ENCODE measurements at places on chromosomes 4 and X.
A peak's percentile ranks its signal among the peaks of the same experiment; 100 is the strongest.

DNA sequence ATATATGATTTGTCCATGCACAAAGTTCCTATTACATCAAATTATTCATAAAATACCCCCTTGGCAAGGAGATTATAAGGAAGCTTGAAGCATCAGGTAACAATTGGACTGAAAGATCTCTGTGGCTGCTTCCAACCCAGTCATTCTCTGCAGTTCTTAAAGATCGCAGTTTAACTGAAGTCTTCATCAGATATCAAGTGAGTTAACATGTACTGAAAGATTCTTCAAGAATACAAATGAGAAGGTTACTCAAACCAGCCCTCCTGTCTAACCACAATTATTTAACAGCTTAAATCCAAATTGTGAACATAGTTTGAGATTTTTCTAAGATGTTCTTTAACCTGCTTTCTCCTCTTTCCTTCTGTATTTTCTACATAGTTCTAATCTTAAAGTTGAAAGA is 56.1 kb downstream of the SLC10A7 start:
- DNase-seq = no peak

- no peak for DNase-seq
Observed at GRCh38 chrX:109578916-109579315, 42.3 kb downstream of the NXT2 start.

DNA sequence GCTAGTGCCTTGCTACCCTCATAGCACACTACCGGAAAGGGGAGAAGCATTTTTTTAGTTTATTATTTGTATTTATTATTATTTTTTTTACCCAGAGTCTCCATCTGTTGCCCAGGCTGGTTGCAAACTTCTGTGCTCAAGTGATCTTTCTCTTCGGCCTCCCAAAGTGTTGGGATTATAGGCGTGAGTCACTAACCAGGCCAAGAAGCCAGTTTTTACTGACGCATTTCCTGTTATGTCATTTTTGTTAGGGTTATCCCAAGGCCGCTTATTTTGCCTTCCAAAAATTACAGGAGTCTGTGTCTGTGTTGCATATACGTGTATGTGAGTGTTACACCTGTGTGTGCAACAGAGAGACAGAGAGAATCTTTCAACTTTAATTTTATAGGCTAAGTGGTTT is 404.5 kb downstream of the GBA3 start:
- DNase-seq = peak; percentile 11

- DNase-seq = no peak
Observed at GRCh38 chr4:120864969-120865368, 57.6 kb downstream of the PRDM5 start.

DNA sequence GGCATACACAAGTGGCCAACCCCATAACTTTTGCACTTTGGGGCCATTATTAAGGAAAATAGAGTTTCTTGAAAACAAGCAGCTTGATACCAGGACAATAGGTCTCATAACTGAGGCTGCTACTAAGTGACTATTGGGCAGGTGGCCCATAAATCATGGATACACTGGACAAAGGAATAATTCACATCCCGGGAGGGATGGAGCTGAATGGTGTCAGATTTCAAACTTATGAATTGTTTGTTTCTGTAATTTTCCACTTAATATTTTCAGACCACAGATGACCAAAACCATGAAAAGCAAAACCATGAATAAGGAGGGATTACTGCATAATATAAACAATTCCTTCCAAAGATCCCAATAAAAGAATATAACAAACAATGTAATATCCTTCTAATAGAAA is 114.4 kb downstream of the WDFY3 start:
- peak; percentile 41 for DNase-seq

DNA sequence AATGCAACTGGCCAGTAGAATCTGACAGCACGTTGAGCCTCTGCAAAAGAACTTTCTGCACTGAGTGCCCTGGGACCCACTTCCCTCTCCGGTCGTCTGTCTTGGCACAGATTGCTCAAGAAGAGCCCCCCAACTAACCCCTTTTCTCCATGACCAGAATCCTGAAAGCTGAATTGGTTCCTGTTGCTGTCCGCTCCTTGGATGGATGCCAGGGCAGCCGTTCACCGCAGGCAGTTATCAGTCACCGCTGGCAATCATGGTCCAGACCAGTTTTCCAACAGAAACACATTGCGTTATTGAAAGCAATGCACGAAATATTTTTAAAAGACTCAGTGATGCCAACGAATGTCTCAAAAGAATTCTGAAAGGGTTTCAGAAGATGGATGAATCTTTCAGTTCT is 733.7 kb upstream of the FRG1 start:
- DNase-seq = no peak

- no peak for DNase-seq
Observed at GRCh38 chr4:108810087-108810486, 47.2 kb upstream of the ETNPPL start.

DNA sequence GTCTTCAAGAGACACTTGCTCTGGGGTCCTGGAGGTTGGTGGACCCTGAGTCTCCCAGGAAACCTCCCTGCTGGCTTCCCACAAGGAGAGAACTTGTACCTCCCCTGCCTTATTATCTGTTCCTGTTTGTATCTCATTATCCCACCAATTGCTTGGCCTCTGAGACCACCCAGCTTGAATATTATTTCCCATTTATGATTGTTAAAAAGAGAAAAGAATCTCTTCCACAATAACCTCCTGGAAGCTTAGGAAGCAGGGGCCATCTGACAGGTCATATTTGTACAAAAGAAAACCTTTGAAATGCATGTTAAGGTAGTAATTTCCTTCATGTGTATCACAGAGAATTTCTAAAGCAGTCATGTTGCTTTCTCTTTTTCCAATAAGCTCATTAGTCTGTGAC is 239.5 kb downstream of the FBXW7 start:
- DNase-seq = no peak

- DNase-seq = no peak
Observed at GRCh38 chr4:11843927-11844326, 415.2 kb upstream of the HS3ST1 start.

DNA sequence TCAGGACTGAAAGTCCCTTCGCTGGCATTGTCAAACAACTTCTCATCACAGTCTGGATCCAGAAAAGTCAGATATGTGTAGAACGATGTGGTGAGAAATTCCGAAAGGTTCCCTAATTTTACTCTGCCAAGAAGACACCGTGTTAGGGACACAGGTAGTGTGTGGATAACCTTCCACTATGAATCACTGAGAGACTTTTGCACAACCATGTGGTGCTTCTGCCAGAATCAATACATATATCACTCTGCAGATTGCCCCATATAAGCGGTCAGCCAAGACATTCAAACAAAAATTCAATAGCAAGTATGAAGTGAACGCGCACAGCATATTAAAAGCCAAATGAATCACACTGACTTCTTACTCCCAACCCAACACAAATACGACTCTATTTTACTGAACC is 63.8 kb downstream of the PHKA2 start:
- DNase-seq = no peak

DNA sequence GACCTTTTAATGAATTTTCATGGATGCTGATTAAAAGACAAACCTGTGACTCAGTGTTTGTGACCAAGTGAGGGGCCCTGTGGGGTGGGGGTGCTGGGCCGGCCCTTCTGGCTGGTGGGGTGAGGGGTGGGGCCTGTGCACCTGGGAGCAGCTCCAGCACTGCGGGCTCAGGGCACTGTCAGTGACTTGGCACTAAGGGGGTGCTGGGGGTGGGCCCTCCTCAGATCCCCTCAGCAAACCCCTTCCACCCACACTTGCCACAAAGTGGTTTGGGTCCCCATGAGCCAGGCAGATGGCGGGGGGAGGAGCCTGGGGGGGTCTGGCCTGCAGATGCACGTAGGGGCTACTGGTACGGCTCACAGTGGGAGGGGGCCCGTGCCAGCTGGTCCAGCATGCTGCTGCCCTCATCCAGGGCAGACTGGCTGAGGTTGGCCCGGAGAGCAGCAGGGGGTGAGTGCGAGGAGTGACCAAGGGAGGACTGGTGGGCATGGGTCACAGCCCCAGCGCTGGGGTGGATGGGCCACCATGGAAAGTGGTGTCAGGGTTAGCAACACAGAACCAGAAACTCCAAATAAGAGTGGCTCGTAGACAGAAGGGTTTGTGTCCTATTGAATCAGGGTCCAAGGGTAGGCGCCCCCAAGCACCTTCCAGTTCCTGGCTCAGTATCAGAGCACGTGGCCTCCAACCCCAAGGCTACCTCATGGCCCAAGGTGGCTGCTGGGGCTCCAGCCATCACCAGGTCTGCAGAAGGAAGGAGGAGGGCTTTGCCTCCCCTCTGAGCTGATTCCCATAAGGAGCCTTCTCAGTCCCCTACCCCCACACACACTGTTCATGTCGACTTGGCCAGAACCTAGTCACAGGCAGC is 10.1 kb downstream of the NKX1-1 start:
- no peak for DNase-seq

- DNase-seq = no peak
Observed at GRCh38 chr4:76718831-76719230, 179.1 kb downstream of the SOWAHB start.

GRCh38 chrX:17192106-17192505 is 182.9 kb upstream of the NHS start:
- DNase-seq = no peak

GRCh38 chr4:169900241-169900845 is 125.9 kb downstream of the MFAP3L start:
- DNase-seq = peak; percentile 58

GRCh38 chr4:70722199-70722791 is 531 bp downstream of the RUFY3 start:
- DNase-seq = peak; percentile 33

DNA sequence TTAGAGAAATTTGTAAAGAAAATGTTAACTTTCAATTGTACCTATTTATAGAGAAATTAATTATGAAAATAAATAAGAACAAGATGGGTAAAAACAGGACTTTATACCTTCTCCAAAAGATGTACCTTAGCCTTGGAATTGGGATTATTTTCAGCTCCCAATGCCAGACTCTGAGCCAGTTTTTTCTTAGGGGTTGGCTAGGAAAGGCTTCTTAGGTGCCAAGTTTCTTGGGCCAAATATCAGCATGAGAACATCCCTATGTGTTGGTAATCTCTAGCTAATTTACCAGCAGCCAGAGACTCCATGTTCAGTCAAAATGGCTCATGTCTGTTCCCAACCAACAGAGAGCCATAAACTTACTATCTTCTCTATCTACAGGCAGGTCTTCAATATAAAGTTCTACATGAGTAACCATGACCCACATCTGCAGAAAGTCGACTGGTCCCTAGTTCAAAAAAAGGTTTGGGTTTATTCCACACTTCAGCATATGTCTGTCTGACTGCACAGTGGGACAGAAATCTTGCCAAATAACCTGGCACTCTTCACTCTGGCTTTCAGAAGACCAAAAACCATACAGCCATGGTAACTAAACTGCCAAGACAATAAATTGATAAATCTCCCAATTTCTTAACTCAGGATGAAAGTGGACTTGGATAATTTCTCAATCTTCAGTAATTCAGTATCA is 380.5 kb upstream of the RASGEF1B start:
- no peak for DNase-seq

DNA sequence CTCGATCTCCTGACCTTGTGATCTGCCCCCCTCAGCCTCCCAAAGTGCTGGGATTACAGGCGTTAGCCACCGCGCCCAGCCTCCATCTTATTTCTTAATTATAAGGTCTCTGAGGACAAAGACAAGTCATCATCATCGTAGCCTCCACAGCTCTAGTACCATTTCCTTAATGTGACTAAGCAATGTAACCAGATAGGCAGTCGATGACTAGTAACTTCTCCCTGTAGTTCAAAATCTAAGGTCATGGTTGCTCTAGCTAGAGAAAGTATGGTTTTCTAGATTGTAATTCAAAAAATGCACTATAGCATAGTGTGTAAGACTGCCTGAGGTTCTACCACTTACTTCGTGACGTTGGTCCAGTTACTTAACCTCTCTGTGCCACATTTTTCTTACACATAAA is 6.9 kb downstream of the SLC39A8 start:
- DNase-seq = no peak

GRCh38 chr4:86530183-86530582 is 63.9 kb upstream of the PTPN13 start:
- DNase-seq = no peak

DNA sequence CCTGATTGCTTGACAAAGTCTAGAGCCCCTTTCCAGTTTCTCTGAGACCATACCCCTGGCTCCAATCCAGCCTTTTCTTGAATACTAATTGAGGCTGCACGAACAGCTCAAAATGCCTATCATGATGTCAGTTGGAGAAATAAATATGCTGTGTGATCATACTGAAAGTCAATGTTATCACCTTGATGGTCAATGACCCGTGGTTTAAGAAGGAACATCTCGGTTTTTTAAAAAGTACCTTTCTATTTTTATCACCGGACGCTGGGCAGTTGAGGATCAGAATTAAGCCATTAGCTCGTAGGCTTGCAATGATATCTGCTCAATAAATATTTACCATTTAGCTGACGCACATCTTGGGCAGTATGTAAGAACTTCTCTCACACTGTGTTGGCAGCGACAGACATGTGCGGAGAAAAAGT is 852 bp upstream of the WDR44 start:
- no peak for DNase-seq

DNA sequence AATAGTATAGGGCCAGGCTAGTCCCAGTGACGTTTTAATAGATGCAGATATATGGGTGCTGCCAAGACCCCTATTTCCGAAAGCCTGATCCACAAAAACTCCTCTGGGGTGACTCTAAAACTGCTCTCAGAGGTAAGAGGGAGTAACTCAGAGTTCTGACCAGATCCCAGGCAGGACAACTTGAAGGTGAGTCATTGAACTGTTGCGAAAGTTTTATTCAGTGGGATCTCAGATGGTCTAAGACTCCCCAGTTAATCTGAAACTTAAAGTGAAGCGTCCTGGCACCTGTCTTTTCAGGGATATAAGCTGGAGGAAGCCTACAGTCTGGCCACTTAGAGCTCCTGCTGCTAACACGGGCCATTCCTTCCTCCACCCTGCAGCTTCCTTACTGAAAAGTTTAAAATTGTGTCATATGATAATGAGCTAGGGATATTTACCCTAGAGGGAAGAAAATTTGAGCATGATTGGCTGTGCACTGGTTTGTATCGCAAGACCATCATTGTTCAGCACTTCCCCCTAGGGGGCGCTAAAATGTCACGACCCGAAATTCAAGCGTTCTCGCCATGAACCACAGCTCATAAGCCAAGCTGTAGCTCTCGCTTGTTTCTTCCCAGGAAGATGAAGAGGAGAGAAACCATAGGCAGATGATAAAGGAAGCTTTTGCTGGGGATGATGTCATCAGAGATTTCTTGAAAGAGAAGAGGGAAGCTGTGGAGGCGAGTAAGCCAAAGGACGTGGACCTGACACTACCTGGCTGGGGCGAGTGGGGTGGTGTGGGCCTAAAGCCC is 19.5 kb downstream of the UTP14A start:
- DNase-seq = peak; percentile 17

- no peak for DNase-seq
Observed at GRCh38 chr4:20137176-20137575, 114.5 kb upstream of the SLIT2 start.

- peak; percentile 25 for DNase-seq
Observed at GRCh38 chr4:107757864-107758476, 37.9 kb upstream of the PAPSS1 start.

DNA sequence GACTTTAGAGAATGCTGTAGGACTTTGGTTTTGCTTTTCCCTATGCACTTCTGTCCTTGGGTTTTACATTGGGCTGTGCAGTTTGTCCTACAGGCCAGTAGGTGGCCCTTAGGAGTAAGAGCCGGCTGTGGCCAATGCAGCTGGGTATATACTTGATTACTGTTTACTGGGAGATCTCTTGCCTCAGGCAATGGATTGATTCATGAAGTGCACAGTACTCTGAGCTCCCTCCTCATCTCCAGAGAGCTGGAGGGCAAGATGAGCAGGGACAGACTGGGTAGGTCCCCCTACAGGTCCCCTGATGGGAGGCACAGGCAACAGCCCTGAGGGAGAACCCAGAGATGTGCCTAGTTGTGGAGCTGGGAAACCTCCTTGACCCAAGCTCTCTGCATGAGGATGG is 103.8 kb upstream of the QRFPR start:
- peak; percentile 25 for DNase-seq
